ENCODE measurements at places on chromosomes 5 and 9.

DNA sequence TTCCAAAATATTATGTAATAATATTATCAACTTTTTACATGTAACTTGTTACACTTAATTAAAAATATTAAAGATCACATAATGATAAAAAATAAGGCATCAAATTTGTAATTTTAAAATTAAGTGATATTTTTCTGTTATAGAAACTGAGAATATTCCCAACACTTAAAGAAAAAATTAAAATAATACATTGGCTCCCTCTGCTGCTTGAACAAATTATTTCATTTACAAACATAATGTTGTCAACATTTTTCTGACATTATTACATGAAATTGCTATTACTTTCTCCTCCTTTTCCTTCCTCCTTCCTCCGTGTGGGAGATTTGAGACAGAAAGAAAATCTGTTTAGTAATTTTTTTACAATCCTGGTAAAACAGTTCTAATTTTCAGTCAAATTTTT is 42.3 kb downstream of the RNF180 start:
- no peak for DNase-seq

DNA sequence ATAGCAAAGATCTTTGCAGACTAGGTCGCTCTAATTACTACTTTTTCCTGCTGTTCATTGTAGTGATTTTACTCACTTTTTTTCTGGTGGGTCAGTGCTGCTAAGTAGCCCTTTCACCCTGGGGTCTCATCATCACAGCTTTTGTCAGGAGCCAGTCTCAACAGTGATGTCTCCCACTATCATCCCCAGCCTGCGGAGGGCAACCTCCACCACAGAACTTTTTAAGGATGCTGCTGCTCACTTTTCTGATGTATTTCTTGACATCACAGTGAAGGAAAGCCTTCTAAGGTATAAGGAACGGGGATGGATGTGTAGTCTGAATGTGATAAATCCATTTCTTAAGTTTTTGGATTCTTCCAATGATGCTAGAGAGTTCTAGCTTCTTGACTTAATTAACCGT is 242.5 kb upstream of the RIOK2 start:
- DNase-seq = no peak

DNA sequence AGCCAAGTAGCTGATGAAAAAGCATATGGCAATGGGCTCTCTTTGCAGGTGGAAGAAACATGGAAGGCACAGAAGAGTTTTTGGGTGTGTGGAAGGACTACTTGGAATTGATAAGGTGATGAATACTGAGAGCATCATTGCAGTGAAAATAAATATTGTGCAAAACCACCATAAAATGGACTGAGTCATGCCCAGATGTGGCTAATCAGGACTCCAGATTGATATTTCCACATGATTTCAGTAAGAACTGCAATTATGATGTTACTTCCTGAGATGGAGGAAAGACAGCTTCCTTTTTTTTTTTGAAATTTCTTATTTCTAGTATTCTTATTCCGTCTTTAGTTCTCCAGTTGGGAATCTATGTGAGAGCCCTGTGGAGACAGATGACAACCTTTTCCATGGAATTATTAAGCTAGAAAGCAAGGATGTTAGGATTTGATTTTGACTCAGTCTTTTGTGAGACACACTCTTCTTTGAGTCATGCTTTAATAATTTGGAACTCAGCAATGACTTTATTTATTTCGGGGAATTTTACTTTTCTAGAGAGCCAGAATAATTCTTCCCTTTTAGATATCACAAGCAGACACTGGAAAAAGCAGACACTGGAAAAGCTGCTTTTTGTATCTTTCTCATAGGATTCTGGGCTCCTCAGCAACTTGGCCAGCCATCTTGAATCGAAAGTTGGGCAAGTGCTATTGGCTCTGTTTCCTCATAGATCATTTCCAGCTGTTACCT is 94.2 kb upstream of the VCAN start:
- peak; percentile 55 for DNase-seq

- DNase-seq = no peak
Measured at GRCh38 chr9:10843151-10843550, 230.3 kb upstream of the PTPRD start.

GRCh38 chr5:129973716-129974426 is 69.6 kb downstream of the CHSY3 start:
- no peak for DNase-seq

GRCh38 chr9:96158909-96159575 is 142.9 kb downstream of the HSD17B3 start:
- DNase-seq = no peak

DNA sequence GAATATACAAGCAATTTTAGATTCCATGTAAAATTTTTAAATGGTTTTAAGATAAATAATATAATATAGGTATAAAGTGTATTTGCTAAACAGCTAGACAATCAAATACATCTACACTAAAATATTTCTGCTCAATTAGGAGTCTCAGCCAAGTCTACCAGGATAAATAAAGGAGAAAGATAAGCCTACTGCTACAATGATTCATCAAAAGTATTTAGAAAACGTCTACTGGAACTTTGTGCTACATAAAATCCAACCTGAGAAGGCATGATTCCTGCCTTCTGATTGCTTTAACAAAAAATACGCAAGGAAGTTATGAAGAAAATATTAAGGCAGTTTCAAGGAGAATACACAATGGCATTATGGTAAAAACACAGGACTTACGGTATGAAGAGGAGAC is 570.6 kb downstream of the EFNA5 start:
- no peak for DNase-seq

- no peak for DNase-seq
Measured at GRCh38 chr9:76846297-76846696, 59.6 kb downstream of the PRUNE2 start.

- no peak for DNase-seq
Measured at GRCh38 chr9:9410736-9411135, 1202.1 kb downstream of the PTPRD start.

DNA sequence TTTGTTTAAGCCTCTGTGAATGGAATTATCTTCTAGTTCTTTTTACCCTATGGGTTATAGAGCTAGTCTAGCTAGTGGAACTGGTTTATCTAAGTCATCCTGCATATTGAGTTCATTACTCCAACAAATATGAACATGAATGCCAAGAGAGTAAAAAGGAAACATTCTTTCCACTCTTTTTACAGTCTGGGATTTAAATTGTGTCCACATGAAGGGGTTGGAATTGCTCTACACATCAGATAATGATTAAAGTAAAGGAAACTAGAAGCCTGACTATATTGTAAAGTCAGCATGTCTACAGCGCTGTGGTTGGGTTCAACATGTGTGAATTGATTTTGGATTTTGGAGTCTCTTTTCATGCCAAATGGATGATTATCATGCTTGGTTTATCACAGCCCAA is 173.1 kb downstream of the CCDC171 start:
- DNase-seq = no peak

- DNase-seq = no peak
Measured at GRCh38 chr5:139275956-139276355, 17.6 kb upstream of the MATR3 start.

DNA sequence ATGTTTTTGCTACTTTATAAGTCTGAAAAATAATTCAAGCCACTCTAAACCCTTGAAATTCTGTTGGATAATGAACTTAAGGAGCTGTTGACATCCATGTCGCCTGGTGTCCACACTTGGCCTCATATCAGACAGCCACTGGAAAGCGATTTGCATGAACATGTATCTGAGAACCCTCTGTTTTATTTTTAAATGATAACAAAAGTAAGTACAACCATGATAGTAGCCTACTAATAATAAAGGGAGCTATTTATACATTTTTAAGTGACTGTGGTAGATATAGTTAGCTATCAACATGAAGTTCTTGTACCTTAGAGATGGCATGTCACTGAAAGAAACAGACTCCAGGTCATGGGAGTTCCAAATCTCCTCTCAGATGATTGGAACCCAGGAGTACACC is 53.3 kb downstream of the PLCXD3 start:
- no peak for DNase-seq

- DNase-seq = no peak
Measured at GRCh38 chr5:179208706-179209358, 136.4 kb downstream of the ADAMTS2 start.

DNA sequence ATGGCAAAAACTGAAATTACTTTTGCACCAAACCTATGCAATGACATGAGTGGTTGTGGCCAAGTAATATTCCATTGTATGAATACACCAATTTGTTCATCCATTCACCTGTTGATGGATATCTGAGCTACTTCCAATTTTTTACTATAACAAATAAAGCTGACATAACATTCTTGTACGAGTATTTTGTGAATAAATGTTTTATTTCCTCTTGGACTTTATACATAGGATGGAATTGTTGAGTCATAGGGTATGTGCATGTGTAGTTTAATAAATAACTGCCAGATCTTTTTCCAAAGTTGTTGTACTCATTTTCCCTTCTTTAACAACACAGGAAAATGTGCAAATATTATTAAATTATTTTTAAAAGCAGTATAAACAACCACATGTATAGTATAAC is 146.1 kb upstream of the ZNF462 start:
- no peak for DNase-seq

DNA sequence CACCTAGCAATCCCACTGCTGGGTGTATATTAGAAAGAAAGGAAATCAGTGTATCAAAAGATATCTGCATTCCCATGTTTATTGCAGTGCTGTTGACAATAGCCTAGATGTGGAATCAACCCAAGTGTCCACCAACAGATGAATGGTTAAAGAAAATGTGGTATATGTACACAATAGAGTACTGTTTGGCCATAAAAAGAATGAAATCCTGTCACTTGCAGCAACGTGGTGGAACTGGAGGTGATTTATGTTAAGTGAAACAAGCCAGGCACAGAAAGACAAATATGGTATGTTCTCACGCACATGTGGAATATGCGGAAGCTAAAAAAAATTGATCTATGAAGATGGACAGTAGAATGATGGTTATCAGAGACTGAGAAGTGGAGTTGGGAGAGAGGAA is 221.6 kb upstream of the DAP start:
- no peak for DNase-seq

GRCh38 chr5:98783051-98783649 is 9.7 kb downstream of the RGMB start:
- no peak for DNase-seq

DNA sequence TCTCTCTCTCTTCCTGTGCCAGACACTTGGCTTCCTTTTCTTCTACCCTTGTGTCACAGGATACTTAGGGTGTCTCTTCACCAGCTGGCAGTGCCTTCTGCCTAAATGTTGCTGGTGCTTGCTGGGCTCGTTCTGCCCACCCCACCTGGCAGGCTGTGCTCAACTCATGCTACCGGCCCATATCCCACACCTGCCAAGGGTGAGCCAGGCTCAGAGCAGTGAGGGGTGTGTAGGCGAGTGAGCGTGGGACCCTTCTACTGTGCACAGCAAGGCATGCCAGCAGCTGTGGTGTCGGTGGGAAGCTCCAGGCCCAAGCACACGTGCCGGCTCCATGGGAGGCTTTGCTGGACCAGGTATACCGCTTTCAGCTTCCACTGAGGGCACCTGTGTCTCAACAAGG is 1626.7 kb upstream of the ACO1 start:
- no peak for DNase-seq

GRCh38 chr5:174229068-174229467 is 183.6 kb downstream of the NSG2 start:
- DNase-seq = no peak

DNA sequence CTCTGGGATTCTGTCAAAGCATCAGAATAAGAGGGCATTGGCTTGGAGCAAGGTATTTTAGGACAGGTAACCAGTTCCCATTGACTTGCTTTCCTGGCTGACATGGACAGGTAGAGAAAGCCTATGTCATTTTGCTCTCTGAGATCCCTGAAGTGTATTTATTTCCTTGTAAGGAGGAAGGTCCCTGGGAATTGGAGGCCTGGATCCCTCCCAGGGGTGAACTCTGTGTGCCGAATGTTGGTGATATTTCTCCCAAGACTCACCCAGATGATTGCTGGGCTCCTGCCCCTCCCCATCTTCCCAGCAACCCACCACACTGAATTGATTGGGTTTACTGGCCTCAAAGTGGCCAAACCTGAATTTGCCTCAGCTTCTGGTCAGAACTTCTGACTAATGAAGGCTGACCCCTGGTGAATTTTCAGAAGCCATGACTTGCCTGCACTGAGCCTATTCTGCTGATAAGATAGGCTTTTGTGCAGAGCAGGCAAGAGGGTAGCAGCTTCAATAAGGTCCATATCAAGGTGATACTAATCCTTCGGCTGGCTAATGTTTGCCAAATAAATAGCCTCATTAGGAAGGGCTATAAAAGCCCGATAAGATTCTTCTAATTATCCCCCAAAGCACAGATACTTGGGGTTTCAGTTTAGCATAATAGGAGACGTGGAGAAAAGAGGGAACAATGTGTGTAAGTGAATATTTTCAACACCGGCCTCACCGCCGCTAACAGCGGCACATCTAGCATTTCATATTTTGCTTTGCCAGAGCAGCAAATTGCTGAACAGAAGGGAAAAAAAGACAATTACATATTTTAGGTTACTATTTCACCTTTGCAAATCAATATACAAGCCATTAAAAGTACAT is 152.9 kb upstream of the PITX1 start:
- DNase-seq = no peak

DNA sequence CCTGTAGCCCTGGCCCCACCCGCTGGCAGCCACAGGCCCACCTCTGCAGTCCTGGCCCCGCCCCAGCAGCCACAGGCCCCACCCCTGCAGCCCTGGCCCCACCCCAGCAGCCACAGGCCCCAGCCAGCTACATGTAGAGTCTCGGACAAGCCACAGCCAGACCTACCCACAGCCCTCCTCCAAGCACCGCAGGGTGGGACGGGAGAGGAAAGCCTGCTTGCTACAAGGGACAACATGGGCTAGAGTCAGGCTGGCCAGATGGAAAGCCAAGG is 49.5 kb upstream of the SARDH start:
- DNase-seq = peak; percentile 61

- no peak for DNase-seq
Measured at GRCh38 chr5:88967633-88968585, 84.9 kb upstream of the MEF2C start.

- peak; percentile 70 for DNase-seq
Measured at GRCh38 chr9:133845440-133845839, 107.3 kb upstream of the SARDH start.

GRCh38 chr5:51242456-51242855 is 140.8 kb upstream of the ISL1 start:
- no peak for DNase-seq

- DNase-seq = no peak
Measured at GRCh38 chr5:91591076-91591475, 208.0 kb upstream of the ARRDC3 start.

- DNase-seq = no peak
Measured at GRCh38 chr5:107294669-107295068, 376.1 kb downstream of the EFNA5 start.

DNA sequence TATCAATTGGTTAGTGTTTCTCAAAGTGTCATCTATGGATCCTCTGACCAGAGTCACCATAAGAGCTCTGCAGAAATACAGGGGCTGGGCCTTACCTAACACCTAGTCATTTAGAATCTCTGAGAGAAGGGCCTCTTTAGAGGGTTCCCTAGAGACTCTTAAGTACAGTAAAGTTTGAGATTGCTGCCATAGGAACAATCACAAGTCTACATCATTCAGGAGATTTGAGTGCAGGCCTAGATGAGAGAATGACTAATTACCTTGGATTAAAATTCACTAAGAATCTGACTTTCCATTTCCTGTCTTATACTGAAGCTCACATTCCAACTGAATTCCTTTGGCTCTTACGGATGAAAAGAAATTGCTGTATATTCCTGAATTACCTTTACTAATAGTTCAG is 182.1 kb upstream of the PTGER4 start:
- DNase-seq = peak; percentile 23

Data from Daoy (cell line).